ENCODE measurements at places on chromosomes 2 and 18.

DNA sequence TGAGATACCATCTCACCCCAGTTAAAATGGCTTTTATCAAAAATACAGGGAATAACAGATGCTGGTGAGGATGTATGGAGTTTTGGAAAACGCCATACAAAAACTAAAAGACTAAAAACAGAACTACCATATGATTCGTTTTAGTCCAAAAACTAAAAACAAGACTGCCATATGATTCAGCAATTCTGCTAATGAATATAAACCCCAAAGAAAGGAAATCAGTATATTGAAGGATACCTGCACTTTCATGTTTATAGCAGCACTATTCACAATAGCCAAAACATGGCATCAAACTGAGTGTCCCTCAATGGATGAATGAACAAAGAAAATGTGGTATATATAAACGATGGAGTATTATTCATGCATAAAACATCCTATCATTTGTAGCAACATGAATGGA, 224.4 kb upstream of the MC4R start:
- no peak for DNase-seq

DNA sequence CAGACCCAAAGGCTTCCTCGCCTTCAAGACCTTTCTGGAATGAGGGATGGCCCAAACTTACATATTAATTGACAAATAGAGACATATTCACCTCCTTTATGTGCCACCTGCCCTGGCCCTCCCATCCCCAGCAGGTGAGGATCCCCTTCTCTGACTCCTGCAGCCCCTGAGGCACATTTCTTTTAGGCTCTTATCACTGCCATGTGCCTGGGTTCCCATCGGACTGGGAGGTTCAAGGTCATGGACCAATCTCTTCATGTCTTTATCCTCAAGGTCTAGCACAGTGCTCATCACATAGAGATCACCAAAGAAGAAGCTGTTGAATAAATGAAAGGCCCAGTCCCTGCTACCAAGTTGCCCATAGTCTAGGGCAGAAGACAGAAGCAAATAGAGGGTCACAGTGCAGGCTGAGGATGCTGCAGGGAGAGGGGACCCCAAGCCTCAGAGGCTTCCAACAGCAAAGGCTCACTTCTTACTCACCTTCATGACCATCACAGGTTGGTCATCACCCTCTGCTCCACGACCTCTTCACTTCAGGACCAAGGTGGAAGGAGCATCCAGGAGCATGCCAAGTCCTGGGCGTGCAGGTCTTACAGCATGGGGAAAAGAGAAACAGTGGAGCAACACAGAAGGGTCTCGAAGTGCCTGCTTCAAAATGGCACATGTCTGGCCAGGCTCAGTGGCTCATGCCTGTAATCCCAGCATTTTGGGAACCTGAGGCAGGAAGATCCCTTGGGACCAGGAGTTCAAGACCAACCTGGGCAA, 193.9 kb downstream of the SMAD2 start:
- no peak for DNase-seq

DNA sequence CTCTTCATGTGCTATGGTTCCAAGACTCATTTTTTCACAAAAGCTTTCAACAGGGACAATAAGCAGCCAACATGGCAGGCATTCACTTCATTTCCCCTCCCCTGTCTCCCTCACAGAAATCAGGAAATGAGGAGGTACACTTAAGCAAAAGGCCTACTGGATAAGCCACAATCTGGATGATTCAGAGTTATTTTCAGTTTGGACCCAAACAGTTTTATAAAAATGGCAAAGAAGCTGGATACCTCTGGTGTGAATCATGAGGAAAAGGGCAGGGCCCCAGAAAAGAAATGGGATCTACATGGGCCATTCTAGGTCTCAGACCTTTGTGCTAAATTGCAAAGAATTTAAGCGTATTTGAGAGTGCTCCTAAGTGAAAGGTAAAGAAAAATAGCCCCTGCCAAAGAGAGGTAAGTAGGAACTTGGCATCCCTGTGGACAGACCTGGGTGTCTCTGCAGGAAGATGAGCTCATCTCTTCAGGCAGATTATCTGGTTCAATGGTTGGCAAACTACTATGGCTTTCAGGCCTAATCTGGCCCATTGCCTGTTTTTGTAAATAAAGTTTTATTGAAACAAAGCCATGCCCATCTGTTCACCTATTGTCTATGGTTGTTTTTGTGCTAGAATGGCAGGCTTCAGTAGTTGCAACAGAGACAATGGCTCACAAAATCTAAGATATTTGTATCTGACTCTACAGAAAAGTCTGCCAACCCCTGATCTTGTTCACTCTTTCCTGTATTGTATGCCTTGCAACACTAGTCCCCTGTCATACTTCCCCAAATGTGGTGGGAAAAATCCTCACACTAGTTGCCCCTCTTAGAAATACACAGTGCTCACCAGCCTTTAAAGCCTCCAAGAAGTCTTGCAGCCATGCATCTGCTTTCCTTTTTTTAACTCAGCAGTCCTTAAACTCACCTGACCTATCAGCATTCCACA, 315.0 kb downstream of the ALK start:
- no peak for DNase-seq

DNA sequence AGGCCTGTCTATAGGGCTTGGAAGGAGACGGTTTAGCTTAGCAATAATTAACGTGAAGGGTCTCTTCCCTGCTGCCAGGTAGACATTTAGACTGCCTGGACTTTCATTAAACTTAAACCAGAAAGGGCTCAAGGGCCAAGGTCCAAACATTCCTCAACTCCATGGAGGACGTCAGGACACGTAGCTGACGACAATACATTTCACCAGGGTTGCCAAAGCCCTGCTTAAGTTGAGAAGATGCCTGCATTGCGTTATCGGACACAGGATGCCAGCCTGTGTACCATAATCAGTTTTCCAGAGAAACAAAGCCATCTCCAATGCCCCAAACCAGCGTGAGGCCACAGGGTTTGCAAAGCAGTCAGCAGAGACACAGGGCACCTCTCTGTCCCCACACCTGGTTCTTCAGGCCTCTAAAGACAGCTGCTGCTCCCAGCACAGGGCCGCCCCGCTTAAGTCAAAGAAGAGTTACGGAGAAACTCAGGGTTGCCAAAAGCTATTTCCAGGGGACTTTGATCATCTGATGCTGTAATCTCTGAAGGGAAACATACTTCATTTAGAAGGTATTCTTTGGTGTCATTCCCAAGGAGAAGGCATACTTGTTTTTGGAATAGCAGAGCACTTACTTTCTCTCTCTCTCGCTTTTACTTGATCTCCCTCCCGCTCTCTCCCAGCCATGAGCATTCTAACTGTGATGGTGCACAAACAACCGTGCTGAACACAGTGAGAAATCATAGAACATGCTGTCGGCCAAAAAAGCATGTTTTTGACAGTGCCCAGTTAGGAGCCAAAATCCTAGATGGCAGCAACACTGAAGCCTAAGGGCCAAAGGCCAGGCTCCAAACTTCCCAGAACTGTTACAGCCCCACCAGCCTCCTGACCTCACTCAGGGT, 46.0 kb downstream of the TTC32 start:
- no peak for DNase-seq

GRCh38 chr2:64145119-64145518, 899 bp upstream of the PELI1 start:
- no peak for DNase-seq

- DNase-seq, result no peak
Measured at GRCh38 chr2:17445744-17446143, 72.5 kb downstream of the RAD51AP2 start.

DNA sequence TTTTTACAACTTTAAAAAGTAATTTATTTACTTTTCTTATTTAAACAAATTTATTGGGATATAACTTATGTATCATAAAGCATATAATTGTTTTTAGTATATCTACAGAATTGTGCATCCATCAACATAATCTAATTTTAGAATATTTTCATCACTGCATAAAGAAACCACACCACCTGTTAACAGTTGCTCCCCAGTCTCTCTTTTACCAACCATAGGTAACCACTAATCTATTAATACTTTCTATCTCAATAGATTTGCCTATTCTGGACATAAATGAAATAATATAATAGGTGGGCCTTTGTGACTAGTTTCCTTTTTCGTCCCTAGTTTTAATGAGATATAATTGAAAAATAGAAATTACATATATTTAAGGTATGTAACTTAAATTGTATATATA, 90.6 kb downstream of the ADAM23 start:
- no peak for DNase-seq

DNA sequence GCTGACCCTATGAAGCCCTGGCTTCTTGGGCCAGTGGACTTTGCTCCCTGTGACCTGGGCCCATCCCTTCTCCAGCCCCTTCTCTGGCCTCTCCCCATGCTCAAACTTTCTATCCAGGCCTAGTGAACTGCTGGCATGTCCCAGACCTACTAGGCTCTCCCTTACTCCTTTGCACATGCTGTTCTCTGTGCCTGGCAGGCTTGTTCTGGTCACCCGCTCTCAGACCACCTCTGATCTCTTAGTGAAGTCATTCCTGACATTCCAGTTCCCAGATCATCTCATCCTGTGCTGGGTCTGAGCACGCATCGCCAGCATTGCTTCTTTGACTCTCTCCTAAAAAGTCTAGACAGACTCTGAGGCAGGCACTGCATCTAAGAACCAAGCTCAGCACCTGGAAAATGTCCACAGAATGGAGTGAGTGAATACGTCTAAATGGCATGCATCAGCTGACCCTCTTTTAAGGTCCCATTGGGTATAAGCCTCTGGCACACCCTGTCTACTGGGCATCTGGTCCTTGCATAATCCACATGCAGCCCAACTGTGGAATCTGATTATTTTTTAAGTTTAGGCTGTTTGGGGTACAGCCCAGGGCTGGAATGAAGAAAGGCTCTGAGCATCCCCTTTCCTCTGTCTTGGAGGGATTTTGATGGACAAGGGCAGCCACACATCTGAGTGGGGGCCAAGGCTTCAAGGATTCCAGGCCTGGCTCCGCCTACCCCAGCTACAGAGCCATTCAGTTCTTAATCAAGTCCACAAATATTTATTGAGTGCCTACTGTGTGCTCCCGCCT, 130.6 kb upstream of the HAAO start:
- DNase-seq, result no peak

DNA sequence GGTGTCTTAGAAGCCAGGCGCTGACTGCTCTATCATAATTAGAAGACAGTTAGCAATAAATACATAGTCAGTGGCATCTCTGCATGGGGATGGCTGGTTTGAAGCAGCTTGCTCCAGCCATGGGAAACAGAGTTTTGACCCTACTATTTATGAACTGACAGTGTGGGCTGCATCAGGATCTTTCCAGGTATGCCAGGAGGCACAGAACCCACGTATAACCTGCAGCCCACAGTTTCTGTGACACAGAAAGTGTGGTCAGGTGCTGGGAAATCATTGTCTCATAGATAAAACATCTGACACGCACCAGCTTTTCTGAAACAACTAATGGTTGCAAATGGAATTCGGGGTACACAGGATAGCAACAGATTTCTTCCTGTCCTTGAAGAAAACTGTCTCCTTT, 34.7 kb downstream of the INPP4A start:
- DNase-seq, result no peak

- no peak for DNase-seq
Measured at GRCh38 chr2:114668415-114668814, 226.0 kb downstream of the DPP10 start.

DNA sequence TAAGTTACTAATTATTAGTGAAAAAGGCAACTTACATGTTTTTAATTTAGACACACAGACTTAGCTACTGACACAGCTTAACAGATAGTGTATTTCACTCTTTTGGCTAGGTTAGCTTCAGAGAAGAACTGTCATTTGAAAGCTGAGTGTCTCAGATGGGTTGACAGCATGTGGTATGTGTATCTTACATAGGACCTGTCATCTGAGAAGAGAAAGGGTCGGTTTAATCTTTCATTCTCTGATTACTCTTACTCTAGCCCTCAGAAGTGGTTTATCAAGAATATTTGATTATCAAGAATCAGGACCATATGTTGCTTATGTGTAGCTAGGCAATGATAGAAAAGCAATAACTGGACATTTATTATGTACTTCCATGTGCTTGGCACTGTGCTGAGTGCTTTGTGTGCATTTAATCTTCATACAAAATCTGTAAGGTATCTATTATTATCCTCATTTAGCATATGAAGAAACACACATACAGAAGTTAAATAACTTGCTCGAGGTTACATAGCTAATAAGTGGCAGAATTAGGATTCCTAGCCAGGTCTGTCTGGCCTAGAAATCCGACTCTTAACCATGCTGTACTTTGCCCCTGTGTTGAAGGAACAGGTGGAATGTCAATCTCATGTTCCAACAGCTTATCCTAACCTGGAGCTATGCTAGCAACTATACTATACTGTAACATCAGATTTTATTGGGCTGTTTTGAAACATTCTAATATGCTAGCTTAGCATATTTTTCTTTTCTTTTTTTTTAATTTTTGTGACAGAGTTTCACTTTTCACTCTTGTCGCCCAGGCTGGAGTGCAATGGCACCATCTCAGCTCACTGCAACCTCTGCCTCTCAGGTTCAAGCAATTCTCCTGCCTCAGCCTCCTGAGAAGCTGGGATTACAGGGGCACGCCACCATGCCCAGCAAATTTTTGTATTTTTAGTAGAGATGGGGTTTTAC, 28.4 kb downstream of the CFLAR start:
- DNase-seq, result no peak

DNA sequence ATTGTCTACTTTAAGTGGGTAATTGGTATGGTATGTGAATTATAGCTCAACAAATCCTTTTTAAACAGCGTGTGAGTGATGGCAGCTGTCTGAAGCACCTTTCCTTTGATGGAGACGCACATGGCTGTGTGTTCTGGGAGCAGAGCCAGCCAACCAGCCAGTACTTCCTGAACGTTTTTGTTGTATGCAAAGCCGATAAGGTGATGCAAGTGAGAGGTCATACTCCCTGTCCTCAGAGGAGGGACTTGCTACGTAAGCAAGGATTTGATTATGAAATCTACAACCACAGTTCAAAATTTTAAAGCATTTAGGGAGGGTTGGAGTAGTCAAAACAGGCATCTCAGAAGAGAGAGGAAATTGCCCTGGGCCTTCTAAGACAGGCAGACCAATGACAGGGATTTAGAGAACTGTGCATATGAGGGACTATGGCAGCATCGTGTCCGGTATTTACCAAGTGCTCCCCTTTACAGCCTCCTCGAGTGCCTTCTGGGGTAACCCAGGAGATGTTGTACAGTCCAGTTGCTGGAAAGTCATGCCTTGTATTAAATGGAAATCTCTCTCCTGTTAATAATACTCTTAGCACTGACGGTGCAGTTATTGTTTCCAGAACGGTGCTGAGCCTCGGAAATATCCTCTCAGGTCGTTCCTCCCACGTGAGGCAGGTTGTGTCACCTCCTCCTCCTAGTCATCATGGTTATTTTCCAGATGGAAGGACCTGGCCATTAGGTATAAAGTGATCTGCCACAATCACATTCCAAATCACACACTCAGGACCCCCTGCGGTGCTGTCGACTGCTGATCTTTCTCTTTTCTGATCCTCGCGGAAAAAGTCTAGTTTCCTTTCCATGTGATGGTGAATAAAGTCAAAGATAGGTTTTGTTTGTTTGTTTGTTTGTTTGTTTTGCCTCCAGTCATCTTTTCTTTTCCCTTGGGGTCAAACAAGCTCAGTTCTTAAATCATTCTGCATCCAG, 28.4 kb downstream of the ARHGEF4 start:
- DNase-seq, result no peak

GRCh38 chr2:29662861-29663260, 258.5 kb downstream of the ALK start:
- DNase-seq, result no peak
